ENCODE measurements at places on chromosomes 6 and 20.

GRCh38 chr6:14861491-14861943 lies 384.4 kb upstream of the JARID2 start:
- DNase-seq: peak; percentile 21

DNA sequence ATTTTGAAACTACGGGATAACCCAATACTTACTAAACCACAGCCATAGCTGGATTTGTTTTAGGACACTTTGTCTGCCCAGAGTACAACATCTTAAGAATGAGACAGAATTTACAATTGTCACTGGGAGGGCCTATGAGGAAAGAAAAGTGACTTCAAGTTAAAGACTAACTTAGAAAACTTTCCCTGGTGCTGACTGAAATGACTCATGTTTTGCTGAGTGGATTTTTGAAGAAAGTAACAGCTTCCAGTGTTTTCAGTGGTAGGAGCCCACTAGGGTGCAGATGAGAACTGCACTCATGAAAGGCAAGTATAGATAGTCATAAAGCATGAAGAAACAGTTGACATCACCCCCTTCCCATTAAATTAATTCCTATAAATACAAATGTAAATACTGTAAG lies 988.2 kb upstream of the MAP3K7 start:
- no peak for DNase-seq

- peak; percentile 78 for DNase-seq
Measured at GRCh38 chr6:36340618-36341454, 4.1 kb upstream of the BNIP5 start.

DNA sequence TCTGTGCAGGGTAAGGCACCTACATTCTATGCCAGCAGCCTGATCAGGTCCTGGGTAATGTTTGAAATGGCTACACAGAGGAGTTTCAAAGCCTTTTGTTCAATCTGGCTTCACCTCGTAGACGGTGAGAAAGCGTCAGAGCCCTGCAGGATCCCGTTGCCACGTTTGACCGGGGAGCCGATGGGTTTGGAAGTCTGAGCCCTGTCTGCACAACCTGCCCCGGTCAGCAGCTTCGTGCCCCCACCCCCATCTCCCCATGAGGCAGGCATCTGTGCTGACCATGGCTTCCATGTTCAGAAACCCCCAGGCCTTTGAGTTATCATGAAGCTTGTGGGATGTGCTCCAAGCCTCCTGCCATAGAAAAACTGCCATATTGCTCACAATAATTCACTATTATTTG lies 63.9 kb downstream of the PTPN1 start:
- DNase-seq: no peak

DNA sequence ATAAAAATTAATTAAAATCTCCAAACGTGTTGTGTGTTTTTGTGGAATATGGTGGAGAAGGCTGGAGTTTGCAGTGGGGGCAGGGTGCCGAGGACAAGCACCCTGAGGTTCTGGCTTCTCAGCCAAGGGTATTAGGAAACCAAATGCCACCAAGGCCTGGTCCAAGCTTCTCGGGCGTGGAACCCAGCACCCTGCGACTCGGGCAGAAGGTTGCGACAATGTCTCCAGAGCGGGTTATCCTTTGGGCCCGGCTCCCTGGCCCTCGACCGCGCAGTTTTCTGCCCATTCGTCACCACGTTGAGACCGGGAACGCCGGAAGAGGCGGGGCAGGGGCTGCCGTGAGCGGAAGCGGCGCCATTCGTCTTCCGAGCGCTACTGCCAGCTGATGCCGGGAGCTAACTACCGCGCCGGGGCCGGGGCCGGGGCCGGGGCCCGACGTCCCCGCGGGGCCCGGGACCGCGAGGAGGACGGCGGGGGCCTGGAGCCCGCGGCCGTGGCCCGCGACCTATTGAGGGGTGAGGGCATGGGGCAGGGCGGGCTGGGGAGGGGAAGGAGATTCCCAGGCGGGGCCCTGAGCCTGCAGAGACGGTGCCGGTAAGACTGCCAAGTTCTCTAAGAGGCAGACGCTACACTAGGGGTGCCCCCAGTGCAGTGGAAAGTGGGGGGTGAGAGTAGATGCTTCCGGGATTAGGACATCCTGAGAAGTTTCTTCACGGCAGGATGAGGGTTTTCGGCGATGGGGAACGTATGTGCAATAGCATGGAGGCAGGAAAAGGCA lies at the start of gene RRP36:
Gene RRP36, plus strand, starts transcription at position 354 of the 778 bp plus-strand sequence. Its CDS starts 32 bp downstream, at position 386.
- peak; percentile 77 for DNase-seq

DNA sequence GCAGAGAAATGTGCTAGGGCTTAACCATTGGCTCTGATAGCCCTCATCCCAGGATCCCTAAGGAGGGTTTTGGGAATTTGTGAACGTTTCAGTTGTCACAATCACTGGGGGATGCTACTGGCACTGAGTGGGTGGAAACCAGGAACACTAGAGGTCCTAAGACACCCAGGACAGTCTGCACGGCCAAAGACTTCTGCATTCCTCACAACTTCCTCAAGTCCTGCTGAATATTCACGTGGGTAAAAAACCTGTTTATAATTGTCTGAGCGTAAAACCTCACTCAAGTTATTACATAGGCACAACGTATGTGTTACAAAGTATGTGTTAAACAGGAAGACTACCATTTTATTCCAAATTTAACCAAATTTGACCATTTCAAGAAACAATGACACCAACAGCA lies 52.4 kb downstream of the GMDS start:
- DNase-seq: no peak

GRCh38 chr6:5753209-5753608 lies 253.5 kb downstream of the NRN1 start:
- no peak for DNase-seq

DNA sequence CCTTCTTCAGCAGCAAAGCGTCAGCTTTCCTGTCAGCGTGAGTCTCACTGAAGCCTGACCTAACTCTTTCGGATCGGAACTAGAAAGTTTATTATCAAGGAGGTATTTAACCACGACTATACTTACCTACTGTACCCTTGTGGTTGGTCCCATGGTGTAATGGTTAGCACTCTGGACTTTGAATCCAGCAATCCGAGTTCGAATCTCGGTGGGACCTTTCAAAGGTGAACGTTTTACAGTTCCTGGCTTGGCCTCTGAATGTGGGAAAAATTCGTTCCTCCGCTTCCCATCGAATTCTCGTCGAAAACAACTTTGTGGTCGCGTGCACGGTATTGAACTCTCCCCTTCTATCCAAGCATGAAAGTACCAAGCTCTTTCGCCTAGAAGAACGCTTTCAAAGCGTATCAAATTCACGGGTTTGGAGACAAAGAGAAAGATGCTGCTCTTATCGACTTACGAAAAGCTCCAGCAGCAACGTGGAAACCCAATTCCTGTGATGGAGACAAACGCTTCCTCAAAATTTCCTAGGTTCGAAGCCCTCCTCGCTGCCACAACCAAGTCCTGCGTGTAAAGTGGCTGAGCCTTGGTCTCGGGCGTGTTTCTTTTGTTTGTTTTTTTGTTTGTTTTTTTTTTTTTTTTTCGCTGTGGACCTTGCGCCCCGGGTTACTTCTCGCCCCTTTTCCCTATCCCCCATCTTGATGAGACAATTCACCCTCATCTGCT lies 63.7 kb downstream of the GPX5 start:
- peak; percentile 92 for DNase-seq

DNA sequence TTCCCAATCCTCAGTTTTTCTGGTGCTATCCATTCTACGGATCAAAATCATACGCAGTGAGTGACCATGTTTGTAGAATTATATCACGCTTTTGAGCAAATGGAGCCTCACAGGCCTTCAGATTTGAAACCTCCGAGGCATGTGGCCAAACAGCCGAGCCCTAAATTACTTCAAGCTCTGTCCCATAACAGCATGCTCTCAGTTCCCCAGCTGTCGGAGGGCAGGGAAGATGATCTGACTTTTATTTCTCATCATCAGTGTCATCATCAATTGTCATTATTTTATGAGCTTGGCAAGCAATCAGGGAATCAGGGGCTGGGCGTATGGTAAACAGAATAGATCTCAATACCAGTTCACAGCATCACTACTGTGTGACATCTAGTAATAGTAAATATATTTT lies 73.2 kb downstream of the PSMG4 start:
- DNase-seq: no peak

- DNase-seq: peak; percentile 67
Measured at GRCh38 chr20:34713194-34713943, 9.2 kb downstream of the TP53INP2 start.

DNA sequence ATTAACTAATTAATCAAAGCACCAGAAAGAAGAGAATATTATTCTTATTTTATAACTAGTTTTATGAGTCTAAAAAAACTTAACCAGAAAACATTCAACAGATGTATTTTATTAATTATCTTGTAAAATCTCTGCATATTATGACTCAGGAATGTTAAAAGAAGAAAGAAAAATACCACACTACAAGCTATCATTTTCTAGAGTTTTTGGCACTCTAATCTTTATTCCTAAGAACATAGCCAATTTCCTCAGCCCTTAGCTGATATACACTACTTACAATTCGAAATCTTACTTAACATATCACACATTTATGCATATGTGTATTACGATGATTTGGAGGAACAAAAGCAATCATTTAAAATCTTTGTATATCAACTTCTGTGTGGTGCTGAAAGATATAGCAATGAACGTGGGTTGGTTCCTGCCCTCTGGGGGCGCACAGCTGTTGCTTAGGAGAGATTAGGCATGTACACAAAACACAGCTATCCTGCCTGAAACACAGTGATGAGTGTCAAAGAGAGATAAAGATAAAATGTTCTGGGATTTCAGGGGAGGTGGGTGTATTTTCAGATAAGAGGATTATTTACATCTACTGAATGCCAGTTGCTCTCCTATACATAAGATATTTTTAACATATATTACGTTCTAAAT lies 404.5 kb downstream of the SYNE1 start:
- no peak for DNase-seq

DNA sequence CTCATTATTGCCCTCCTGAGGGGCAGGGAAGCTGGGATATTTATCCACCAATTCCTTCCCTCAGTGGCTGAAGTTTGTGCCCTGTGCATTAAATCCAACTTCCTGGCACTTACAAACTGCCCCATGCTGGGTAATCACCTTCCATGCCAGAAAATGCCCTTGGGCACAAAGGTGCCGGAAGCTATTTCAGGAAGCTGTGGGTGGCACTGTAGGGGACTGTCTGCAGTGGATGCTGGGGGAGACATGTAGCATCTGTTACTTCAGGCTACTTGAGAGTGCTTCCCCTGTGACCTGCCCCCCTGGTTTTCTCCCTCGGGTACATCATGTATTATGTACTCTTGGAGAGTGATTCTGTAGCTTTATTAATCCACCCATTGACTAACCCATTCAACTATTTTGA lies 24.7 kb upstream of the RALGAPA2 start:
- peak; percentile 22 for DNase-seq

DNA sequence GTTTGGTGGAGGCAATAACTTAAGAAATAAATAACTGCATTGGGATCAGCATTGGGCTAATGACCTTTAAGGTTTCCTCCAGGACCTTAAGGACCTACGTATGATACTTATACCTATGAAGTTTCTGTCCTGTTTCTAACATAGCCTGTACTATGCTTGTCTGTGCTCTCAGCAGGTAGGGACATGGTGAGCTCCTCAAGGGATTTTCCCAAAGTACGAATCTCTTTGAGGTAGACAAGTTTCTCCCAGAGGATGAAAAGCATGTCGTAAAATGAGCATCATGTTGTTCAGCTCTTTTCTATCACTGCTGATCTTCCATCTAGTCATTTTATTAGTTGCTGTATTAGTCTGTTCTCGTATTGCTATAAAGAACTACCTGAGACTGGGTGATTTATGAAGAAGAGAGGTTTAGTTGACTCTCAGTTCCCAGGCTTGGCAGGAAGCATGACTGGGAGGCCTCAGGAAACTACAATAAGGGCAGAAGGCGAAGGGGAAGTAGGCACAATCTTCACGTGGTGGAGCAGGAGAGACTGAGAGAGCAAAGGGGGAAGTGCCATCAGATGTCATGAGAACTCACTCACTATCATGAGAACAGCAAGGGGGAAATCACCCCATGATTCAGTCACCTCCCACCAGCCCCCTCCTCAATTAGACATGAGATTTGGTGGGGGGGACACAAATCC lies 77.8 kb upstream of the TGM3 start:
- DNase-seq: peak; percentile 73

DNA sequence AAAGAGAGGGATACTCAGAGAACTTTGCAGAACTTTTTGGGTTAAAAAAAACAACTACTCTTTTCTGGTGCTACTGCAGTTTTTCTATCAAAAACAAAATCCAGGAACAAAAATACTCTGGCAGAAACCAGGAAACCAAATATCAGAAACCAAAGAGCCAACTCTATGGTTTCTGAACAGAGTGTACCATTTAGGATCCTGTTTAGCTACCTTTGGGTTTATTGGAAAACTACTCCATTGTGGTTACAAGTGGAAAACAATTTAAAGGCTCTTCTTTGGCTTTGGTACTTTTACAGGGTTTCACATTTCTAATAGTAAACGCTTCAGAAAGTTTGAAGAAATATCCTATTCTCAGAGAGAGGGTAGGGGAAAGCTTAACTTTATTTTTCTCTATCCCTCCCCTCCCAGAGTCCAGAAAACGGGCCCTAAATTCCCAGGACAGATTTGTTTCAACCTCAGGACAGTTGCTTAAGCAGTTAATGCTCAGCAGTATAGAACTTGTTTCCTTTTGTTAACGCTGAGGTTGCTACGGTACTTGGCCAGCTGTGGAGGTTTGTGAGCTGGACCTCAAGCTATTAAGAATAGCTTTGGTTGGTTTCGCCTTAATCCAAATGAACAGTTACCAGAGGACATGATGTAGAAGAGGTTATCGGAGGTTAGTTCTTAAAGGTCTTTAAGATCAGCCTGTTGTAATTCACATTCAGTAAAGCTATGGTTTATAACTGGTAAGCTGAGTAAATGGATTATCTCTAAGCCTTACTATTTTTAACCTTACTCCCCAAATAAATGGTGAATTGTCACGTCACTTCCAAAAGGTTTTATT lies 47.9 kb downstream of the FOXO3 start:
- DNase-seq: peak; percentile 61

DNA sequence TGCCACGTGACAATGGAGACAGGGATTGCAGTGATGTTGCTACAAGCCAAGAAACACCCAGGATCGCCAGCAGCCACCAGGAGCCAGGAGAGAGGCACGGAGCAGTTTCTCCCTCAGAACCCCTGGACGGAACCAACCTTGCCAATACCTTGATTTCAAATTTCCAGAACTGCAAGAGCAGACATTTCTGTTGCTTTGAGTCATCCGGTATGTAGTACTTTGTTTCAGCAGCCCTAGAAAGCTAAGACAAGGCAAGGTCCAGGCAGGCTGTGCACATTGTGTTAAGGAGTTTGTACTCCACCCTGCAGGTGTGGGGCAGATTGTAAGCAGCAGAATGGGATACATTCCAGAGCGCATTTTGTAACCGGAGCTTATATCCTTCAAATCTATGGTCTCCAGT lies 48.3 kb downstream of the TRERF1 start:
- DNase-seq: no peak

GRCh38 chr6:140160909-140161308 lies 786.5 kb upstream of the CITED2 start:
- no peak for DNase-seq

- no peak for DNase-seq
Measured at GRCh38 chr6:76615395-76615794, 542.9 kb upstream of the IMPG1 start.

DNA sequence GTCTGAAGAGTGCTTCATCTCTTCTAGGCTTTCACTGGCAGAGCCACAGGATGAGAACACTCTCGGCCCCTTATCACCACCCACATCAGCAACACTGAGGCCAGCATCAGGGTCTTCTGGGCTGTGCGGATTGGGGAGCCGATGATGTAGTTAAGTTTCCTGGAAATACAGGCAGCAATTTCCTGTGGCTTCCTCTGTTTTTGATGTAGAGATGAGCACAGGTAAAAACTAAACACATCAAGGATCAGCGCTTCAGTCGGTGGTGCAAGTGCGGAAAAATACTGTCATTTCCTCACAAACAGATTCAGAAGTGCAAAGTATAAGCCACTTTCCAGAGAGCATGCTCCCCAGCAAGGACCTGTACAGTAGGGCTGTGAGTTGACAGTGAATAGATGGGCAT lies 62.6 kb downstream of the BACH2 start:
- DNase-seq: no peak

- no peak for DNase-seq
Measured at GRCh38 chr6:43547222-43547621, 28.6 kb downstream of the XPO5 start.

All from GM12865 (cell line).